Stimulated activated CD4-positive, alpha-beta T cell treated with anti-CD3 and anti-CD28 coated beads, Interleukin-1b, Interleukin-23, amount 100 ng/mL, for 4 hours (primary cell): ENCODE measurements at places on chromosomes 5 and 9.

- no peak for DNase-seq
Observed at GRCh38 chr9:77865385-77866047, 166.1 kb downstream of the GNAQ start.

DNA sequence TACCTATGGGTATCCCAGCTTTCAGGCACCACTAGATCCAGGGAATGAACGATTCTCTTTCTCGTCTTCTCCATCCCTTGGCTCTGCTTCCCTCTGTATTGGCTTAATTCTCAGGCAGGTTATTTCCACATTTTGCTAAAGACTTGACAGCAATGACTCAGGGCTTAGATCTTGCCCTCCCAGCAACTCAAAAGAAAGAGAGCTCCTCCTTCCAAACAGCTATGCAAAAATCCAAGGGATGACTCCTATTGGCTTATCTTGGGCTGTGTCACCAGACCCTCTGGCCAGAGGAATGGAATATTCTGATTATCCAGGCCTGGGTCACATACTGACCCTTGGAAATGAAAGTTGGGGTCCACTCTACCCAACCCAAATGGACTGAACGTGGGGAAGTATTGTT is 270.2 kb downstream of the NTRK2 start:
- DNase-seq, result no peak

DNA sequence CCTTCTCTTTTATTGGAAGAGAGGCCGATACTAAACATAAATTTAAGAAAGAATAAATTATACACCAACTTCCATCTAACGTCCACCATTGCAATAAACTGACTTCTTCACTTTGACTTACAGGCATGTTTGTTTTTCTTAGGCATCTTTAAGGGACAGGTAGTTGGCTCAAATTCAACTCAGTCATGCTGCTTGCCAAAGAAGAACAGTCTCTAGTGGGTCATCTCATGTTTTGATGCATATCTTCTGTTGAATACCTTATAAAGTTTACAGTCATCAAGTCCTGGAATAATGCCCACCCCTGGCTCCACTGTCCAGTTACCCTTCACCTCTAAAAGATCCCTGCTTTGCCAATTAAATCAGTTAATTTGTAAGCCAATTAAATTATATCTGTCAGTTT is 328.2 kb upstream of the GRAMD2B start:
- no peak for DNase-seq

- DNase-seq, result no peak
Observed at GRCh38 chr5:56323505-56323904, 90.4 kb upstream of the ANKRD55 start.
